Fibroblast of lung (primary cell): ENCODE measurements at places on chromosomes 12 and 14. TPM values are rescaled to one million over a fixed set of nuclear protein-coding genes. Genes with fewer than 3 reads are reported as not detected.

- H3K4me1 ChIP-seq = no peaks in the 10 kb centered on the region
- H3K36me3 ChIP-seq = no peaks in the 10 kb centered on the region
- no peak for DNase-seq
- H3K27ac ChIP-seq = no peak overlapping the region
These were observed 34.8 kb downstream of the IRF2BPL start for GRCh38 chr14:76993752-76994151.

Gene CYP27B1
- total RNA-seq = under 0.01 and 0.17 TPM in 2 replicates

Gene IRF2BPL
- 36.0 and 45.9 TPM in 2 replicates for total RNA-seq

DNA sequence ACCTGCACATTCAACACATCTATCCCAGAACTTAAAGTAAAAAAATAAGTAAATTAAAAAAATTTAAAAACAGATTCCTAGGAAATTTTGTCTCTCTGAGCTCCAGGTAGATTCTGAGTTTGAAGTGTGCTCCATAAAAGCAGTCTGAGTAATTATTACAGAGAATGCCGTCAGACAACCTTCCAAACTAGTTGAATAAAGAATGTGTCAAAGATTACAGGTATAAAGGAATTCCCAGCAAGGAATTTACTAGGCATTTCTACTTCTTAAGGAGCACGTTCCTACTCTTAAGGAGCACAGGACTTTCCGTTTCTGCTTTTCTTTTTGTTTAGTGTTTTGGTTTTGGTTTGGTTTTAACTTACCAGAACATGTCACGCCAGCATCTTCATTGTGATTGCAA is 7.1 kb downstream of the CD163 start:
- peaks cover 4% of the 10 kb centered on the region for H3K4me1 ChIP-seq
- no peaks in the 10 kb centered on the region for H3K27me3 ChIP-seq
- no peaks in the 10 kb centered on the region for H3K36me3 ChIP-seq
- DNase-seq = no peak

Gene PROX2
- total RNA-seq = not detected in 2 replicates

DNA sequence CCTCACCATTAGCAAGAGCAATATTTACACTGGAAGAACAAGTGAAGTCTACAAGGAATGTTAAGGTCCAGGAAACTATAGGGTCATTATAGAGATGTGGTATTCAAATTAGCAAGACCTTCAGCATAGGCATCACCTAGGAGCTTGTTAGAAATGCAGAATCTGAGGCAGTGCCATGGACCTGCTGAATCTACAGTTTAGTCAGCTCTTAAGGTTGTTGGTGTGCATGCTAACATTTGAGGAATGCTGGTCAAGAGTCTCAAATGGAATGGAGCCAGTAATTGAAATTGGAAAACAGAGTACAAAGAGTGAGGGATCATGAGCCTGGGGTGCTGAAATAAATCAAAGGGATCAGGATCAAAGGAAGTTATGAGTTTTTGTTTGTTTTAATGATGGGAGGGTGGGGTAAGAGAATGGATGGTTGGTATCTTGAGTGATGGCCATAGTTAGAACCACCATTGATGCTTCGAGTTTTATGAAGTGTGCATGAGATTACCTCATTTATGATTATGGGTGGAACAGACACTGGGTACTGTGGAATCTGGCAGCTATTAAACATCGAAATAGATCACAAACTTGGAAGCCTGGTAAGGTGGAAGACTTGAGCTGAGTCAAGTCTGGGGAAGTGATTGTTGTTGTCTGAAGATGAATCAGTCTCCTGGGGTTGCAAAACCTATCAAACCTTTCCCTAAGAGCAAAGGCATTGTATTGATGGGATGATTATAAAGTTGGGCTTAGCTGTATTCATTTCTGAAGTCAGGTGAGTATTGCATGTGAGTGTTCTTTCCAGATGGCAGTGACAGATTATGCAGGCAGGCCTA is 323.3 kb upstream of the E2F7 start:
- no peak overlapping the region for H3K4me3 ChIP-seq
- no peaks in the 10 kb centered on the region for H3K36me3 ChIP-seq
- no peaks in the 10 kb centered on the region for H3K27me3 ChIP-seq
- peak; percentile 52 for DNase-seq
- no peak overlapping the region for H3K27ac ChIP-seq

- no peaks in the 10 kb centered on the region for H3K36me3 ChIP-seq
- no peak overlapping the region for H3K27ac ChIP-seq
These were observed 137.7 kb upstream of the NEDD1 start for GRCh38 chr12:96769400-96769799.

Gene GUCY2C
- total RNA-seq = not detected in 2 replicates

Gene COX8C
- total RNA-seq = 0.33 TPM in 1 of 2 replicates, not detected in the other

Gene TEX52
- not detected in 2 replicates for total RNA-seq

GRCh38 chr14:105330491-105330895 is 15.9 kb downstream of the PACS2 start:
- H3K27ac ChIP-seq = no peak overlapping the region
- no peak for DNase-seq
- H3K27me3 ChIP-seq = no peaks in the 10 kb centered on the region
- peaks cover 4% of the 10 kb centered on the region for H3K4me1 ChIP-seq
- no peak overlapping the region for H3K4me3 ChIP-seq
- no peaks in the 10 kb centered on the region for H3K36me3 ChIP-seq

DNA sequence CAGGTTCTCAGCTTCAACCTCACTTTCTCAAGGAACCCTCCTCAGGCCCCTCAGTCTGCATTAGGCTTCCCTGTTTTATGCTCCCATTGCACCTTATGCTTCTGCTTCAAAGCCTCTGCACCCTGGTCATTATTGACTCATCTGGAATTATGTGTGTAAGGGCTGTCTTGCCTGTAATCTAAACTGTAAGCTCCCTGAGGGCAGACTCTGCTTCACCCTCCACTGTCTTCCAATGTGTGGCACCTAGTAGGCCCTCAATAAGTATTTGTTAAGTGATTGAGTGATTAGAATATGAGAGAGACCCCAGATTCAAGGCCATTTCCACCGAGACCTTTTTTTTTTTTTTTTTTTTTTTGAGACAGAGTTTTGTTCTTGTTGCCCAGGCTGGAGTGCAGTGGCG is 79.1 kb downstream of the VCPKMT start:
- no peak overlapping the region for H3K27ac ChIP-seq
- H3K27me3 ChIP-seq = no peaks in the 10 kb centered on the region
- H3K4me1 ChIP-seq = peaks cover 24% of the 10 kb centered on the region
- no peak overlapping the region for H3K4me3 ChIP-seq
- no peaks in the 10 kb centered on the region for H3K36me3 ChIP-seq

DNA sequence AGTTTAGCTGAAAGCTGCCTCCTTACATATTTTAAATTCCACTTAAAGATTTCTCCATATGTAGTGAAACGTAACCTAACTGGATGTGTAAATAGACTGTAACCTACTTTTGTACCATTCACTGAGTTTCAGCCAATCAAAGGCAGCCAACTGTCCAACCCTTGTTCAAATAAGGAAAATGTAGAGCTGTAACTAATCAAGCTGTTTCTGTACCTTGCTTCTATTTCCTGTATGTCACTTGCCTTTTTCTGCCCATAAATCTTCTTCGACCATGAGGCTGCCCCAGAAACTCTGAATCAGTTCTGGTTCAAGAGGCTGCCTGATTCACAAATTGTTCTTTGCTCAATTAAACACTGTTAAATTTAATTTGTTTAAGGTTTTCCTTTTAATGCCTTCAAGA is 6.3 kb downstream of the SLC7A8 start:
- H3K4me3 ChIP-seq = no peak overlapping the region
- peaks cover 11% of the 10 kb centered on the region for H3K27me3 ChIP-seq
- H3K36me3 ChIP-seq = no peaks in the 10 kb centered on the region
- H3K4me1 ChIP-seq = no peaks in the 10 kb centered on the region

- no peak for DNase-seq
These were observed 72.2 kb downstream of the VCPKMT start for GRCh38 chr14:50044042-50044651.

GRCh38 chr12:63308671-63309070 is 157.7 kb upstream of the AVPR1A start:
- no peak overlapping the region for H3K27ac ChIP-seq
- H3K4me3 ChIP-seq = no peak overlapping the region
- H3K27me3 ChIP-seq = no peaks in the 10 kb centered on the region
- H3K4me1 ChIP-seq = no peaks in the 10 kb centered on the region
- H3K36me3 ChIP-seq = no peaks in the 10 kb centered on the region
- DNase-seq = no peak
